ENCODE measurements at places on chromosomes 6 and 20.

DNA sequence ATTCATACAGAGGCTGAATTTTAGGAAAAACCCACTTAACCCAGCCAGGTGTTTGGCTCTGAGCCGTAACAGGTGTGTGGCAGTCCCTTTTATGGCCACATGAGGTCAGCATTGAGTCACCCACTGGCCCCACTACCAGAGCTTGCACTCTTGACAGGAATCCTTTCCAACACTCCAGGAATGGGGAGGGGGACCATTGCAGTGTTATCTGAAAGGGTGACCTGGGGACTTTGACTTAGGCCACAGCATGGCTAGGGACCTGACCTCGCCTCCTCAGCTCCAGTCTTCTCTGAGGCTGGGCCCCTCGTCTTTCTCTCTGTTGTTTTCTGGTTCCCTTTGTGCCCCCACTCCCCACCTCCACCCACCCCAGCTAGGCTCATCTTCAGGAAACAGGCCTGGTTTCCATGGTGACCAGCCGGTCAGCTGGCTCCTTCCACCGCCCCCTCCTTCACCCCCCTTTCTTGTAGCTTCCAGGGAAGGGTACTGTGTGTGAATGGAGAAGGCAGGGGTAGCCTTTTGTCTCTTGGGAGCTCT is 2.1 kb upstream of the TMEM151B start:
- DNase-seq = no peak

- no peak for DNase-seq
These were observed 38.3 kb downstream of the DAAM2 start for GRCh38 chr6:39830444-39830843.

DNA sequence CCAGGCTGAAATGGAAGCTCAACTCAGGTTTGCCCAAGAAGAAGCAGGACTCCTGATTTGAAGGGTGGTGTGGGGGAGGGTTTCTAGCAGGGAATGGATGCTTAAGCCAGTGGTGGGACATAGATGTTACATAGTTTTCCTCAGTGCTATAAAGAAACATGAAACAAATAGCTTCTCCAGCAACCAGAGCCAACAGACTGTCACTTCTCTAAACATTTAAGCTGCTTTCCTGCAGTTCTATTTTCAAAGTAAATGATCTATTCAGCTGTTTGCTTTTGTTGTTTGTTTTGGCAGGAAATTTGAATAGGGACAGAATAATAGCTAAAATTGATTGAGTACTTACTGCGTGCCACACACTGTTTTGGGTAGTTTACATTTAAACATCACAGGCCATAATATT is 169.0 kb downstream of the UST start:
- no peak for DNase-seq

GRCh38 chr6:118648866-118649554 is 2.4 kb downstream of the CEP85L start:
- no peak for DNase-seq

DNA sequence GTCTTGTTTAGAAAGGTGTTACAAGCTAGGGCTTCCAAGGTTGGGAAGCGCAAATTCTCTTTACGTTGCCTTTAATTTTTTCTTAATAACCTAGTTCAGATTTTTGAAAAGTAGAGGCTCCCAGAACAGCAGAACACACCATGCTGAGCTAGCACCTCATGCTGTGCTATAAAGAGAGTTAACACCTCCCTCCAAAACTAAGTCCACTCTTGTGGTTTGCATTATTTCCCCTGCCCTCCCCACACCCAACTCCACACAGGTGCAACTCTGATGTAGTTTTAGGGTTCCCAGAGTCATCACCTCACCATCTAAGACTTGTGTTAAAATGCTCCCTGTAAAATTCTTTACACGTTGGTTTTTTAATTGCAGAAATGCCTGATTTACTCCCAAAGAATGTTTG is 459.4 kb upstream of the JARID2 start:
- DNase-seq = no peak

- DNase-seq = no peak
These were observed 61.3 kb downstream of the PTPN1 start for GRCh38 chr20:50571466-50571865.

DNA sequence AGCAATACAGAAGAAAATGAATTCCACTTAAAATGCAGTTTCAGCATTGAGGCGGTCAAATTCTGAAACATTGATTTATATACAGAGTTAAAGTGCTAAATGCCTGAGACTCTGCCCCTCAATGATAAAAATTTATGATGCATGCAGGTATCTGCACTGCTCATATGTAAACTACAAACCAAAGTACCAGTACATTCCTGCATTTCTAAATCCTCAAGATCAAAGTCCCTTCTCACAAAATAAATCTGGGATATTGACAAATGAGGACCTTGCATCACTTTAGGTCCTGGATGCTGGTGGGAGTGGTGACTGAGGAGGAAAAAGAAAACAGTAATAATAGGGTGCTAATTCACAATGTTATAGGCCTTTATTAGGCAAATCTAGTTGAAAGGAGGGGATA is 101.9 kb downstream of the FIG4 start:
- DNase-seq = no peak

GRCh38 chr6:109373331-109373730 is 8.9 kb downstream of the CD164 start:
- no peak for DNase-seq

DNA sequence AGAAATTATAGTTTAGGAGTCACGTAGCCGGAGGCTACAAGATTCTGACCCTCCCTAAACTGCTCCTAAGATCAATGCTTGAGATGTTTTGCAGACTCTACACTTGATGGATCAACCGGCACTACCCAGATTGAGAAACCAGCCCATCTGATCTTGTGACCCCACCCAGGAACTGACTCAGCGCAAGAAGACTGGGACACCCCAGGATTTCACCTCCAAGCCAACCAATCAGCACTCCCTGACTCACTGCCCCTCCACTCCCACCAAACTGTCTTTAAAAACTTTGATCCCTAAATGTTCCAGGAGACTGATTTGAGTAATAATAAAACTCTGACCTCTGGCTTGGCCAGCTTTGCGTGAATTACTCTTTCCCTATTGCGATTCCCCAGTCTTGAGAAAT is 99.8 kb downstream of the OPRM1 start:
- peak; percentile 6 for DNase-seq

- DNase-seq = peak; percentile 70
These were observed 73.7 kb downstream of the DTNBP1 start for GRCh38 chr6:15588971-15589634.

DNA sequence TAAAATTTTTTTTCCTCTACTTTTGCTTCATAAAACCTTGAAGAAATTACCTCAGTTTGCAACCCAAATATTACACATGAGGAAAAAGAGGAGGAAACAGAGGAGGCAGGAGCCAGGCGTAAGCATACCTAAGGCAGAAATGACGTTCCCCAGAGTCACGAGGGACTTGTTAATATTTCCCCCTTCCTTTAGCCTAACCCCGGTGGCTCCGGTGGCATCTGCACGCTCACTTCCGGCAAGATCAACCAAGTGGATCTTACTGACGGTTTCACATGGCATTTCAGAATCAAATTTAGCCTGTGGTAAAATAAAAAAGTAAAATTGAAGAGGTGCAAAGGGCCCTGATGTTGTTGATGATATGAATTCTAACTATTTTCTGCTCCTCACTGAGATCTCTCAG is 67.4 kb downstream of the KIF16B start:
- no peak for DNase-seq

GRCh38 chr6:98124171-98124570 is 710.2 kb upstream of the POU3F2 start:
- DNase-seq = no peak

GRCh38 chr20:41052742-41053419 is 24.3 kb downstream of the TOP1 start:
- DNase-seq = peak; percentile 72

DNA sequence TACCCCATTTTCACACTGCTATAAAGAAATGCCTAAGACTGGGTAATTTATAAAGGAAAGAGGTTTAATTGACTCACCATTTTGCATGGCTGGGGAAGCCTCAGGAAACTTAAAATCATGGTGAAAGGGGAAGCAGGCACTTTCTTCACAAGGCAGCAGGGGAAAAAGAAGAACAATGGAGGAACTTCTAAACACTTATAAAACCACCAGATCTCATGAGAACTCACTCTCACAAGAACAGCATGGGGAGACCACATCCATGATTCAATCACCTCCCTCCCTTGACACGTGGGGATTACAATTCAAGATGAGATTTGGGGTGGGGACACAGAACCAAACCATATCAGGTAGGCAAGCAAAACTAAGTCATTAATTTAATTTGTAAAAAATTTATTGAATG is 343.2 kb downstream of the FRK start:
- no peak for DNase-seq

- peak; percentile 31 for DNase-seq
These were observed 15.6 kb downstream of the GABRR2 start for GRCh38 chr6:89299466-89299850.

DNA sequence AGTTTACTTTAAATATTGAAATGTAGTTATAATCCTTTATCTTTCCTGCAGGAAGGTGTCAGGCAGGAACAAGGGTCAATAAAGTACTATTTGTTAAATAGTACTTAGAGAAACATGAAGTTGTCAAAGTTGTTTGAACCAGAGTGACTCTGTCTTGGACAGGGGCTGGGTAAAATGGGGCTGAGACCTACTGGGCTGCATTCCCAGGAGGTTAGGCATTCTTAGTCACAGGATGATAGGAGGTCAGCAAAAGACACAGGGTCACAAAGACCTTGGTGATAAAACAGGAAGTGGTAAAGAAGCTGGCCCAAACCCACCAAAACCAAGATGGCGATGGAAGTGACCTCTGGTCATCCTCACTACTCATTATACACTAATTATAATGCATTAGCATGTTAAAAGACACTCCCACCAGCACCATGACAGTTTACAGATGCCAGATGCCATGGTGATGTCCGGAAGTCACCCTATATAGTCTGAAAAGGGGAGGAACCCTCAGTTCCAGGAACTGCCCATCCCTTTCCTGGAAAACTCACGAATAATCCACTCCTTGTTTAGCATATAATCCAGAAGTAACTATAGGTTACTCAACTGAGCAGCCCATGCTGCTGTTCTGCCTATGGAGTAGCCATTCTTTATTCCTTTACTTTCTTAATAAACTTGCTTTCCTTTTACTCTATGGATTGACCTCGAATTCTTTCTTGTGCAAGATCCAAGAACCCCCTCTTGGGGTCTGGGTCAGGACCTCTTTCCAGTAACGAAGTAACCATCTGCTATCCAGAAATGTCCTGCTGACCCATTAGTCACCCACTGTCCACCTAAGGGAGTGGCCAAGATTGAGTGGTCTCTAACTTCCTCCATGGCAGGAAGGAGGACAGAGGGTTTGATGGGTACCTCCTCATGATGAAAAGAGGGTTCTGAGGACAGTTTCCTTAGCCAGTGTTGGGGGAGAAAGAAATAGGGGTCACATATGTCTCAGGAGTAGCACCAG is 19.6 kb downstream of the SLC22A2 start:
- peak; percentile 57 for DNase-seq

DNA sequence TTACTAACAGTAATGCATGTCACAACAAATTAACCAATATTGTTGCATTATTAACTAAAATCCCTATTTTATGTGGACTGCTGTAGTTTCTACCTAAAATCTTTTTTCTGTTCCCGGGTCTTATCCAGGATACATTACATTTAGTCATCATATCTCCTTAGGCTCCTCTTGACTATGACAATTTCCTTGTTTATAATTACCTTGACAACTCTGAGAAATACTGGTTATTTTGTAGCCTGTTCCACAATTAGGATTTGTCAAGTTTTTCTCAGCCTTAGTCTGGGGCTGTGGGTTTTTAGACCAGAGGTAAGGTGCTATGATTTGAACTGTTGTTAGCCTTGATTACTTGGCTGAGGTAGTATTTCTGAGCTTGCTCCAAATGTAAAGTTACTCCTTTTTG is 3.7 kb downstream of the FBXO5 start:
- DNase-seq = no peak

DNA sequence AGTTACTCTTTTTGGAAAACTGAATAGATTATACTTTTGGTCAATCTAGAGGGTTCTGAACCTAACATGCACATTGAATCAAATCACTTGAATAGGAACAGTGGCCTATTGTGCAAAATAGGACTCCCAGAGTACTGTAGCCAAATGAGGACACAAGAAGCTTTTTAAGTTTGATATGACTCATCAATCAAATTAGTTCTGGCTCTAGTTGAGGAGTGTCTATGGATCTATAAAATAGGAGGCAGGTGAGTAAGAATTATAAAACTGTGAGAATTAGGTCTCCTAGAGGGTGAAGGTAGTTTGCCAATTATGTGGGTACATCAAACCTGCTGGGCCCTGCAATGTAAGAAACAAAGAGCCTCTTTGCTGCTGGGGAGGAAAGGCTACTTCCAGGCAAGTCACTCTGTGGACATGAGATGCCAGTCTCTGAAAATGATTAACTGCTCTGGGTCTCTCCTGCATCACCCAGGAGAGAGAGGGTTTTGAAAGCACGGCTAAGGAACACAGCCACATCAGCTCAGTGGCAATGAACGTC is 112.3 kb downstream of the RCAN2 start:
- DNase-seq = no peak
